IPS-NIHi11 (cell line): ENCODE measurements at places on chromosomes 2 and 18.

GRCh38 chr2:2325516-2325915, 5.6 kb downstream of the MYT1L start:
- DNase-seq, result no peak

DNA sequence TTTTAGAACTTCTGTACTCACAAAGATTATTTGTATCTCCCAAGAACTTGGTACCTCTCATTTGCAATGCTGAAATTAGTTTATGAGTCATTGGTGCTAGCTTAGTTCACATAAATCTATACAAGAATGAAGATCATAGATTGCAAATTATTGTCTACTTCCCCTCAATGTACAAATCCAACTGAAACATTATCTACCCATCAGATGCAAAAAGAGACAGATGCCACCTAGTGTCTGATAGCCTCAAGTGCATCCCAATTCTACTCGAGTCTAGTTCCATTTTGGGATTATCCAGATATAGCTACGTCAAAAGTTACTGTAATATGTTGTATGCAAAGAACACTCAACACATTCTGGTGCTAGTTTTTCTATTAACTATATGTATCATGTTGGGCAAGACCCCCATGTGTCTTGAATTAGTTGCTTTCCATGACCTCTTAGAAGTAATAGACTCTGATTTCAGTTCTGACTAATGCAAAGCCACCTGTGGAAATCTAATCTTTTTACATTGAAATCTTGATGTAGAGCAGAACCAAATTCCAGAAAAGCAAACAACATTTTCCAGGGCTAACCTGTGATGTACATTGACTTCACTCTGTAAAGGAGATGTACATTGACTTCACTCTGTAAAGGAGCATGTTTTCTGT, 210.0 kb downstream of the RBM43 start:
- peak; percentile 39 for DNase-seq

GRCh38 chr2:140154271-140154670, 1374.1 kb upstream of the NXPH2 start:
- DNase-seq, result no peak

DNA sequence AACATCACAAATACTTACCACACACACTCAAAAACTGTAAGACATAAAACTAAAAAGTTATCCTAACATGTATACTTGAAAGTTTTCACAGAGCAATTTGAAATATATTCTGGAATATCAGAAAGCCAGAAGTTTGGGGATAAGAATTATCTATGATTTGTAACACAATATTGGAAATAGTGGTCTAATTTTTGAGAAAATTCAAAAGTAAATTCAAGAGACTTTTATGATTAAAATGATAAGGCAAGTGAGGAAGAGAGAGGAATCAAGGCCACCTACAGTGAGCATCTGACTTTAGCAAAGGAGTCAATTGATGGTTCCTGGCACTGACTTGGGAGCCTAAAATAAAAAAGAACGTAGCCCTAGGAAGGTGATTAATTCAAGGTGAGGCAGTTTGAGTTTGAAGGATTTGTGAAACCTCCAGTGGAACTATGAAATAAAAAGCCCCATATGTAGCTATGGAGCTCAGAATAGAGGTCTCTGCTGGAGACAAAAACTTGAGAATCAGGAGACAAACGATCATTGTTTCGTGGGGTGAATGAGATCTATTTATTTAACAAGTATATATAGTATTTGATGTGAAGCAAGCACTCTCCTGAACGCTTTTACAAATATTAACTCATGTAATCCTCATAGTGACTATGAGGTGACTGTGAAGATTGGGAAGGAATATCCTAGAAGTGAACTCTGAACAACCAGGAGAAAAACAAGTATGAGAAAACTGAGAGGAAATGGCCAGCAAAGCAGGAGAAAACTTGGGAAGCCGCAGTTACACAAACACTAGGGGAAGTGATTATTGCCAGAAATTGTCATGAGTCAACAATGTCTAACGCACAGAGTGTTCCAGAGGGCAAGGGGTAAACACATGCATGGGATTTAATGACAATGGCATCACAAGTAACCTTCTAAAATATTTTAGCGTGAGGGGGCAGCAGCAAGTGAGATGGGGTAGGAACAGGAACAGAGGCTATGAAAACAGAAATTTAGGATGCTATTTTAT, 12.8 kb downstream of the TFPI start:
- DNase-seq, result no peak

GRCh38 chr2:64697297-64698176, 43.8 kb upstream of the SERTAD2 start:
- no peak for DNase-seq

GRCh38 chr18:6170604-6171003, 244.1 kb downstream of the L3MBTL4 start:
- DNase-seq, result no peak

DNA sequence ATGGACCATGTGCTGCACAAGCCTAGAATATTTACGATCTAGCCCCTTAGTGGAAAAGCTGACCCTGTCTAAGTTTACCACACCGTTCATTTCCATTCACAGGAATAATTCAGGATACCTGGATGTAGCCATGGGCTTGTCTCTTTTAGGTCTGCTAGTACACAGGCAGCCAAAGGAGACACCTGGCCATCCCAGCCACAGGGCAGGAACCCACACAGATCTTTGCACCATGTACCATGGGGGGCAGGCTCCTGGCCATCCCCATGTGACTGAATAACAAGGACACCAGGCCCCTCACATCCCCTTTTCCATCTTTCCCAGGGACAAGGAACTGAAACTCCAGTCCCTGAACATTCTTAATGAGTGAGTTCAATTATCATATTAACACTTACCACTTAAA, 467.3 kb upstream of the MYT1L start:
- no peak for DNase-seq

GRCh38 chr2:34045101-34045655, 446.1 kb upstream of the FAM98A start:
- no peak for DNase-seq

GRCh38 chr2:215483431-215483830, 47.6 kb upstream of the FN1 start:
- no peak for DNase-seq

- peak; percentile 42 for DNase-seq
Observed at GRCh38 chr18:32349728-32350395, 120.8 kb downstream of the GAREM1 start.
